8988T (cell line): ENCODE measurements at places on chromosomes 7 and 10.
A peak's percentile ranks its signal among the peaks of the same experiment; 100 is the strongest.

GRCh38 chr7:27082171-27082570, 13.6 kb downstream of the HOXA1 start:
- no peak for DNase-seq

- DNase-seq = no peak
Measured at GRCh38 chr10:102775201-102775934, 31.6 kb downstream of the WBP1L start.

DNA sequence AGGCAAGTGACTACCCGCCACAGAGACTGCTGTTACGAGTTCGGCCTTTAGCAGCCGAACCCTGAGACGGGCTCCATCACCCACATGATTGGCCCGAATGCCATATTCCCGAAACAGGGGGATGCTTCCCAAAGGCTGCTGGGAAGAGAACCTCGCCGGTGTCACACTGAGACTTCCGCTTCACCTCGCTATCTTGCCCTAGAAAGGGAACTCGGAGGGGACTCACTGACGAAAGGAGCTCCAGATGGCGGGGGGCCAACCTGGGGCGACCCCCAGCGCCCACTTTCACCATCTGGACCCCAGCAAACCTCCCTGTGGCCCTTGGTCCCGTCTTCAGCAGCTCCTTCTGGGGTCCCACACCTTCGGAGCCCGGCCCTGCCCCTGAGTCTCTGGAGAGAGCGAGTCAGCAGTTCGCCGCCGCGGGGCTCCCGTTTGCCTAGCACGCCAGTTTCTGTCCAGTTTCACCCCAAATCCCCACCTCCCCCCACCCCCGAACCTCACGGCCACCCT, 529 bp downstream of the HPS1 start:
- DNase-seq = no peak

GRCh38 chr10:111077479-111077784, 603 bp downstream of the ADRA2A start:
- no peak for DNase-seq

DNA sequence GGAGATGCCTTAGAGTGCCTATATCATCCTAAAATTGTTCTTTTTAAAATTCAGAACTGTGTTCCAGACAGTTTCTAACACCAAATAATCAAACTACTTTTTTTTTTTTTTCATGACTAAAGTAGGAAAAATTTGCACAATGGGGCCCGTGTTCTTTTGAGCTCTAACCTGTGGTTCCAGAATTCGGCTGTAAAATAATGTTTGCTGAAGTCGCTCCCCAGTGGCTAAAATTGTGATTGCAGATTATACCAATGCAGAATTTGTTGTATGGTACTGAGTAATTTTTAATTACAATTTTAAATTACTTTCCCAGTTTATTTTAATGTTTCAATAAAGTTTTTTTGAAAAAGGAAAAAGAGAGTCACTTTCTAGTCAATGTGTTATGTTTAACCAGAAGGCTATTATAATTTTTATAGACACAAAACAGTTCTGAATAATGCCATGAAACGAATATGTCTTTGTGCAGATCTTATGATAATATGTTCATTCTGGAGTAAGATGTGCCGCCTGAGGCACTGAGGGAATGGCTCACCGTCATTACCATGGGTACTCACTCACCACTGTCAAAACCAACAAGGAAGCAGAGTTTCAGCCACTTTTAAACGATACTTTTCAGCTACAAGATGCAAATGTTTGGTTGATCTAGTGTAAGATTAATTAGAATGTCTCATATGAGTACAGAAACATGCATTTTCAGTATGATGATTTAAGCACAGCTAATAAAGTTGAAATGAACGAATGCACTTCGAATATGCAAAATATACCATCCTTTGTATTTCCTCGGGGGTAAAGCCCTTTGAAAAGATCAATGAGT, 173.6 kb downstream of the PRKCQ start:
- DNase-seq = peak; percentile 35

GRCh38 chr7:98935811-98936210, 57.5 kb downstream of the TRRAP start:
- DNase-seq = no peak

- DNase-seq = no peak
Measured at GRCh38 chr7:37351716-37352115, 96.9 kb downstream of the ELMO1 start.

- DNase-seq = no peak
Measured at GRCh38 chr7:116173051-116174028, 37.0 kb upstream of the TES start.

GRCh38 chr7:32088451-32088881, 18.3 kb upstream of the PDE1C start:
- no peak for DNase-seq

GRCh38 chr10:99433378-99434020, 3.1 kb upstream of the GOT1 start:
- no peak for DNase-seq

GRCh38 chr7:113100121-113100603, 13.5 kb upstream of the GPR85 start:
- no peak for DNase-seq

DNA sequence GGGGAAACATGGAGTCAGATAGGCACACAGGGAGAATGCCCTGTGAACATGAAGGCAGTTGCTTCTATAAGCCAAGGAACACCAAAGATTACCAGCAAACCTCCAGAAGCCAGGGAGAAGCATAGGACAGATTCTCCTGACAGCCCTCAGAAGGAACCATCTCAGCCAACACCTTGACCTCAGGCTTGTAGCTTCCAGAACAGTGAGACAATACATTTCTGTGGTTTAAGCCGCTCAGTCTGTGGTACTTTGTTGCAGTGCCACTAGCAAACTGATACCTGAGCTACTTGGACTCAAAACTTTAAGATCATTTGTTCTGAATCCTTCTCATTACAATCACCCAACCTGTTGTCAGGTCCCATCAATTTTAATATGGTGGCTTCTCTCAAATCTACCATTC, 31.2 kb downstream of the ABLIM1 start:
- DNase-seq = no peak

DNA sequence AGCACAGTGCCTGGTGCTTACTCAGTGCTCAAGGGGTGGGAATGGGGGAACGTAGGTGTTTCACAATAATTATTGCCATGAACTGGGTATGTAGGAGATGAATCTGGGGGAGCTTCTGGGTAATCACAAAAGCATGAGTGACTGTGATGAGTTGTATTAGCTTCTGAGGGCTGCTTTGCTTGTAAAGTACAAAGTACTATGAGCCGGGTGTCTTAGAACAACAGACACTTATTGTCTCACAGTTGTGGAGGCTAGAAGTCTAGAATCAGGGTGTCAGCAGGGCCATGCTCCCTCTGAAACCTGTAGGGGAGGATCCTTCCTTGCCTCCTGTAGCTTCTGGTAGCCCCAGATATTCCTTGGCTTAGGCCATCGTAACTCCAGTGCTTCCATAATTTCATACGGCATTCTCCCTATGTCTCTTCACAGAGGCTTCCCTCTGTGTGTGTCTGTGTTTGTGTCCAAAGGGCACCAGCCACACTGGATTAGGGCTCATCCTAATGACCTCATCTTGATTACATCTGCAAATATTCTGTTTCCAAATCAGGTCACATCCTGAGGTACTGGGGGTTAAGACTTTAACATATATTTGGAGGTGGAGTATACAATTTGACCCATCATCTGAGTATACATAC, 84.8 kb upstream of the AGBL3 start:
- DNase-seq = no peak

DNA sequence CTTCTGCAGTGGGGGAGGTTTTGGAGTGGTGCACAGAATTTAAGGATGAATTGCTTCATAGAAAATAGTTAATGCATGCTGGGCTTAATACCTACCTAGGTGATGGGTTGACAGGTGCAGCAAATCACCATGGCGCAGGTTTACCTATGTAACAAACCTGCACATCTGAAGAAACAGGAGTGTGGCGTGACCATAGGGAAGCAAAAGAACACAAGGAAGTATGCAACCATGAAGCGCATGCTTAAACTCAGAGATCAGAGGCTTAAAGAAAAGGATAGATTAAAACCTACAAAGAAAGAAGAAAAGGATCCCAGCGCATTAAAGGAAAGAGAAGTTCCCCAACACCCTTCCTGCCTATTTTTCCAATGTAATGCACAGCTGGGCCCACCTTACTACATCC, 22.0 kb downstream of the CCDC126 start:
- DNase-seq = no peak

- DNase-seq = no peak
Measured at GRCh38 chr10:43751646-43752045, 103.0 kb upstream of the ZNF32 start.

GRCh38 chr10:68208424-68209042, 23.4 kb downstream of the ATOH7 start:
- DNase-seq = peak; percentile 44

DNA sequence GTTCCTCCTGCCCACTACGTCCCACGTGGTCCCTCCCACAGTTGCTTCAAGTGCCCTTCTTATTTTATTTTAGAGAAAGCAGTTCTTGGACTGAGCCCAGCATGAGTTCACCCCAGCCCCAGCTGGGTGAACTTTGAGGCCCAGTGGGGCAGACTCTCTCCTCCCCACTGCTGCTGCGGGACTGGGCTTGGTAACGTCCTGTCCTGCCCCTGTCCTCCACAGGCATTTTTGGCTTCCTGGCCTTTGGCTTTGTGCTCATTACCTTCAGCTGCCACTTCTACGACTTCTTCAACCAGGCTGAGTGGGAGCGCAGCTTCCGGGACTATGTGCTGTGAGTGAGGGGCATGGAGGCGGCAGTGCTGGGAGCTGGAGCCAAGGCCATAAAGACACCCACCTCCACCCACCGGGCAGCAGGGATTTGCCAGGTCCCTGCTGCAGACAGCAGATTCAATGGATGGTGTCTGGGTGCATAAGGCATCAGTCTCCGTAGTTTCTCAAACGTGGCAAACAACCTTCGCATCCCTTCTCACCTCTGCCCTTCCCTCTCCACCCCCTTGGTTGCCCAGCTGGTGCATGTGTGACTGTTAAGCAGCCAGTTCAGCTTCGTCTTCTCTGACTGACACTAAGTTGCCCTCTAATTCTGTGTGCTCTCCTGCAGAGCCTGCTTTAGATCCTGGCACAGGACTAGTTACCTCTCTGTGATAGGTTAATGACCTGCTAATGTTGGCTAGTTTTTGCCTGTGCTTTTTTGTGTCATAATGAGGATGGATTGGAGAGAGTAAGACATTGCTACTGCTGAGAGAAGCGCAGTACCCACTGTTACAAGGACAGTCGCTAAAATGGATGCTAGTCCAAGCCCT, 15.5 kb upstream of the AHCYL2 start:
- no peak for DNase-seq

DNA sequence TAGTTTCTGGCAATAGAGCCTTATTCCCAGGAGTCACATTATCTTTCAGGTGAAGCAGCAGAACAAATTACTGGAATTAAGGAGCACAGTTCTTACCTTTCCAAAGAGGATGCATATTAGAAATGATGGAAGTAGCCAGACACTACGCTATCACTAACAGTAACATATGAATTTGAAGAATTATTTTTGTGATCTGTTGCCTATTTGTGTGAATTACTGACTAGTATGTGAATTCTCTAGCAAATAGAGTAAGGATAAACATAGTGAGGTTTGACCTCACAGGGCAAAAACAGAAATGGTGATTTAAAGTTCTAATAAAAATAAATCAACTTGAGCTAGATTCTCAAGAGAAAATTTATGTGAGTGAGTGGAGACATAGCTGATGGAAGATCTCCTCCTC, 1299.3 kb downstream of the XPNPEP1 start:
- DNase-seq = no peak

GRCh38 chr7:77627309-77627676, 69.0 kb upstream of the RSBN1L start:
- DNase-seq = no peak

DNA sequence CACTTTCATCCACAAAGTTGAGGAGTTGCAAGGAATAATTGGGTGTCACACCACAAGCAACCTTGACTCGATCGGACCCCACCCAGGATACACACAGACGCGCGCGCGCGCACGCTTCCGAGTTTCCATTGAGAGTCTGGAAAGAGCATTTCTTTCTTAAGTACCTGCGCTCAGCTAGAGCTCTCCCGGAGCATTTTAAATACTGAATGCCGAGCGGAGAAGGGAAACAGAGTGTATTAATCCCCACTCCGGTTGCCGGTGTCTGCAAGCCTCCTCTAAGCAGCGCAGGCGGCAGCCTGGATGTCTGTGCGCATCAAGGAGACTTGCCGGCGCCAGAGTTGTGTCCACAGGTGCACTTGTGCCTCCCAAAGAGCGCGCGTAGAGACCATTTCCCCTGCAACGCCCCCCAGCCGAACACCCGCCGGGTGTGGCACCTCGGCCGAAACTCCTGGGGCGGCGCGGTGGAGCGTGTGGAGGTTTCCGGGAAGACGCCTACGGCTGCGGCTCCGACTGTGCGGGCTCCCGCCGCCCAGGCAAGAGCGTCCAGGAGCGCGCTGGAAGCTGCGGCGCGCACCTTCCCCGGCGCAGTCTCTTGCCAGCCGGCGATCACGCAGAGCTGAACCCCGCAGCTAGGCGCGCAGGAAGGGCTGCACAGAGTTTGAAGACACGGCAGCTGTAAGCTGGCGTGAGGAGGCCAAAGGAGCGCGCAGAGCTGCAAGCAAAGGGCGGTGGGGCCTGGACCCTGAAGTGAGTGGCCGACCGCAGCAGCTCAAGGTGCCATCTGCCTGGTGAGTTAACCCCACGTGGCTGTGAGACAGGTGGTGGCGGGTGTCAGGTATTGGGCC, 1.1 kb upstream of the FEZF1 start:
- DNase-seq = no peak

DNA sequence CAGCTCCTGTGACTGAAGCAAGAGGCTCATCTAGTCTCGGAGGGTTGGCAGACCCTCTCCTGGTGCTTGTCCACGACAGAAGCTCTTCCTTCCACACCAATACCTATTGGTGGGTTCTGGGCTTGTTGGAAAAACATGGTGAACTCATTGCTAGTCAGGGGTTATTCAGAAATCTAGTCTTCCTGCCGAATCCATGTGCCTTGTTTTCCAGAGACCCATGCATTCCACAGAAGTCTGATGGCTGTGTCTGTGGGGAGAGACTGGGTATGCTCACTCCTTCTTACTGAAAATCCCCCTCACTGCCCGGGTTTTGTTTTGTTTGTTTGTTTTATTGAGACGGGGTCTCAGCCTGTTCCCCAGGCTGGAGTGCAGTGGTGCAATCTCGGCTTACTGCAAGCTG, 138.3 kb downstream of the DNAJB6 start:
- no peak for DNase-seq

DNA sequence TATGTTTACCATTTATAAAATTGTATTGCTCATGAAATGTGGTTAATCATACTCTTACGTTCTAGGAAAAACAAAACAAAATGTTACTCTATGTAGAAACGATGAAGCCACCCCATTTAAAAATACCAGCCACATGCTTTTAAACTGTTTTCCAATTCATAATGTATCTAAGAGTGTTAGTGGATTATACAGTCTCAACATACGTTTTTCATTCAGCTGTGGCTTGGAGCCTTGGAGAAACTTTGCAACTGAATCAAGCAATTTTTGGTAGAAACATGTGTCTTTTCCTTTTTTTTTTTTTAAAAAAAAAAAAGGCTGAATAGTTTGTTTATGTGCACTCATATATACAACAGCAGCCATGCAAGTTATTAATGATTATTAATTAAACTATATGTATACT, 378.0 kb upstream of the SEMA3D start:
- no peak for DNase-seq
